ENCODE measurements at places on chromosomes 7 and 10. TPM values are rescaled to one million over a fixed set of nuclear protein-coding genes. Genes with fewer than 3 reads are reported as not detected.

GRCh38 chr7:29042824-29043231 is 84.7 kb upstream of the TRIL start:
- DNase-seq: no peak

- no peak for DNase-seq
Measured at GRCh38 chr10:20017961-20018360, 201.7 kb downstream of the PLXDC2 start.

- DNase-seq: no peak
Measured at GRCh38 chr10:78318305-78318704, 284.6 kb downstream of the RPS24 start.

DNA sequence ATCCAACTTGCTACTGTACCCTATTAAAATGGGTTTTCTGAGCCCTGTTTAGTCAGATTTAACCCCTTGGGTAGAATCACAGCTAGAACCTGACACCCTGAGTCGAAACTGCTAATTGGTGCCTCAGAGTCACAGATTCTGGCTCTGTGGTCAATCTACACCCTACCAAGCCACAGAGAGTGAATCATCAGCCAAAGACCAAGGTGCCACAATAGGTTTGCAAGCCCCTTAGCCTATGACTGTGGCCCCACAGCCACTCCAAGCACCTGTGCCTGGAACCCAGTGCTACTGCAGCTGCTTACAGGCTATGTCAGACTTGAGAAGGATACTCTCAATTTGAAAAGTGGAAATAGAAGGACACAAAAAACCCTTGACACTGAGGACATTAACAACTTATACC is 202.8 kb upstream of the KCND2 start:
- DNase-seq: no peak

DNA sequence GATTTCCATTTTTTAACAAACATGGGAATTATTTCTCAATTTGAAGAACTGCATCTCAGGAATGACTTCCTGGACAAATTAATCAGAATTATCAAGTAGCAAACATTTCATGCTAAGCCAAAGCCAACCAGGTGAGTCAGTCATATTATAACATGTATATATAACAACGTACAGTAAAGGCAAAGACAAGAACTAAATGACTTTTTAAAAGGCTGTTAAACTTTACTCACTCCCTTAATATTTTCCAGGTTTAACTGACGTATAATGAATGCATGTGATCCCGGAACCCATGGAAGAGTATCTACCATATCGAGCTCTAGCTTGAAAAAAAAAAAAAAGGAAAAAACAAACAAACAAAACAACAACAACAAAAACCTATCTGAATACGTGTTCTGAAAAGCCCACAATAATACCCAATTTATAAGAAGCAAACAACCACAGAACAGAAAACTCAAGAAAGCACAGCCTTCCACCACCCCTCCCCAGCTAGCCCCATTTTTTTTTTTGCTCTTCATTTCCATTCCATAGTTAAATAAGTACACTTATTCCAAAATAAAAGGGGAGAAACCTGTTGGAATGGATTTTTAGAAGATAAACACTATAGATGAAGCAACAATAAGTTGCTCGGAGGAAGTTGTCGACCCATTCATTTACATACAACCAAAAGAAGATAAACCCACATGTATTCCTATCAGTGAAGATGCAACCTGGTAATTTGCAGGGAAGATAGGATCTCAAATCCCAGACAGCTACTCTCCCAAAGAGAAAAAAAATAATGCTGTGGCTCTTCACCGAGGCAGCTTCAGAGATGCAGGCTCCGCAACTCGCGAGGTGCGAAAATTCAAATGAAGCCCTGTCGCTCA is 537 bp downstream of the NAPEPLD start:
- peak; percentile 21 for DNase-seq

DNA sequence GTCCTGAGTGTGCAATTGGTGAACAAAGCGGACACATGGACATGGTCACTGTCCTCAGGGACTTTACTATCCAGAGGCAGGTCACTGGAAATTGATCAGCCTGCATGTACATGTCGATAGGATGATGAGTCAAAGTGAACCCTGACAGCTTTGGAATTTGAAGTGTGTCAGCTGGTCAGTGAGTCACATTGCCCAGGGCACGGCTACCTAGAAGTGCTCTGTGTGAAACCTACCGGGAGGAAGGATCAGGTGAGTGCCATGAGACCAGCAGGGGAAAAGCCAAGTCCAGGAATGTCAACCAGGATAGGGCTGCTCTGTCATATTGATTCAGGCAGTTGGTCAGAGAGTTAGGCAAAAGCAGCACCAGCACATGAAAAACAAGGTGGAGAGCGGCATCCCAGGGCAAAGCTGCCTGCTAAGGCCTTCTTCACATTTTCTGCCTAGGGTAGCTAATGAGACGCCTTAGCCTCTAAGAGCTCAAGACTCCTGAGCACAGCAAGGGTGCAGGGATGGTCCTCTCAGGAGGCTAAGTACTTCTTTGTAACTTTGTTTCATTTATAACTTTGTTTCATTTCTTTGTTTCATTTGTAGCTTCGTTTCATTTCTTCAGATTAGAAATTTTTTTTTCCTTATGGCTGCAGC is 19.4 kb upstream of the PDCD4 start:
- no peak for DNase-seq

- DNase-seq: no peak
Measured at GRCh38 chr7:1635401-1635800, 34.7 kb upstream of the ELFN1 start.

OLAH gene
- not detected for total RNA-seq

SPDYE1 gene
- total RNA-seq: not detected

HOXA1 gene
- total RNA-seq: 0.72 TPM

Measured in fibroblast of the aortic adventitia (primary cell).